ENCODE measurements at places on chromosomes 3 and 15.

- DNase-seq: no peak
These were observed 299 bp downstream of the PAQR9 start for GRCh38 chr3:142963234-142963515.

- DNase-seq: no peak
These were observed 54.5 kb downstream of the DCLK3 start for GRCh38 chr3:36709826-36710365.

- DNase-seq: no peak
These were observed 50.6 kb downstream of the GADL1 start for GRCh38 chr3:30843877-30844276.

GRCh38 chr3:147699175-147699838 is 290.1 kb downstream of the ZIC1 start:
- DNase-seq: no peak

GRCh38 chr3:150146991-150147761 is 176.5 kb upstream of the PFN2 start:
- no peak for DNase-seq

DNA sequence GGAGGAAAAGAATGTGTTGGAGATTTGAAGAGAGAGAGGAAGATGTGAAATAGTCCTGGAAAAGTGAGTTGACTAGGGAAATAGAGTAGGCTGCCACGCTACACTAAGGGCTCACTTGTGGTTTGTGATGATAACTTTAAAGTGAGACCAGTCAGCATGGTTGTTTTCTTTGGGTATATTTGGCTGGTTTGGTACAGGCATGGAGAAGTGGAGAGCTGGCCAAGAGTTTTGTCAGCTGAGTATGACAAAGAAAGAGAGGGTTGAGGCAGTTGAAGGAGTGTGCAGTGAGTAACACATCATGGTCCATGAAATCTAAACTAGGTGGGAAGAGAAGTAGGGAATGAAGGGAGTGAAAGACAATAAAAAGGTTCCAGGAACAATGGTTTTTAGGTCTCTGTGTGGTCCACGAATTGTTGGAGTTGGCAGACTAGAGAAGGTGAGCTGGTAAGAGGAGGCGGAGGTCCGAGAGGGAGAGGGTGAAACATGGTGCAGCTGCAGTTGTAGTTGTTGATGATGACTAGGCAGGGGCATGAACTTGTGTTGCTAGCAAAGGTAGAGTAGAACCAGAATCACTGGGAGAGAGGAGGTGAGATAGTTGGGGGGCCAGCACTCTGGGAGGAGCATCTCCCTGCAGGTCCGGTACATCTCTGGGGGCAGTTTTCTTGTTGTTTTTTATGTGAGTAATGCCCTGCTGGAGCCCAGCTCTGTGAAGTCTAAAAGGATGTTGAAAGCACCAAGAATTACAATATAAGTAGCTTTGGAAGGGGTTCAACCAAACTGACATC is 21.0 kb downstream of the ZNF80 start:
- DNase-seq: no peak

GRCh38 chr15:86773736-86774135 is 694.1 kb downstream of the AGBL1 start:
- no peak for DNase-seq

DNA sequence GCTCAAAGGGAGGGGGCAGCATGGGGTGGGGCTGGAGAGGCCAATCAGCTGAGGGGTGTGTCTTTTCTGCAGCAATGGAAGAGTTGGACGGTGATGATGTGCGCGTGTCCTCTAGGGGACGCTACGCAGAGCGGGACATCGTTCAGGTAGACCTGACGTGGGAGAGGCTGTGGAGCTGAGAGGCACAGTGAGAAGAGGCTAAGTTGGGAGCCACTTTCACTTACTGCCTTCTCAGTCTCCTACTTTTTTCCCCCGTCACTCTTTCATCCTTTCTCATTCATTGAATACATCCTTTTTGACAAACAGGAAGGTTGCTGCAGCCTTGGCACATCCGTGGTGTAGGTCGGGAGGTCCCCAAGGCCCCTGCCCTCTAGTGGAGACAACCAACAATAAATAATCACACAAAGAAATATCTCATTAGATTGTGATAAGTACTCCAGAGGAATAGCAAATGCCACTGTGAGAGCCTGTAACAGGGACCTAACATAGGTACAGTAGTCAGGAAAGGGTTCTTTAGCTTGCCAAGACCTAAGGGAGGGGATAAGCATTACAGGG is 4.4 kb upstream of the BRPF1 start:
- DNase-seq: no peak

GRCh38 chr15:98403169-98403568 is 245.2 kb upstream of the IGF1R start:
- DNase-seq: no peak

- DNase-seq: no peak
These were observed 223.8 kb upstream of the PRICKLE2 start for GRCh38 chr3:64449026-64449425.

GRCh38 chr15:89506026-89506686 is 9.8 kb upstream of the RHCG start:
- DNase-seq: no peak

GRCh38 chr3:131532645-131533044 is 29.9 kb upstream of the MRPL3 start:
- DNase-seq: no peak

GRCh38 chr15:26391567-26392194 is 381.2 kb downstream of the GABRB3 start:
- DNase-seq: no peak

- no peak for DNase-seq
These were observed 617.1 kb downstream of the NR2F2 start for GRCh38 chr15:96947296-96948229.

DNA sequence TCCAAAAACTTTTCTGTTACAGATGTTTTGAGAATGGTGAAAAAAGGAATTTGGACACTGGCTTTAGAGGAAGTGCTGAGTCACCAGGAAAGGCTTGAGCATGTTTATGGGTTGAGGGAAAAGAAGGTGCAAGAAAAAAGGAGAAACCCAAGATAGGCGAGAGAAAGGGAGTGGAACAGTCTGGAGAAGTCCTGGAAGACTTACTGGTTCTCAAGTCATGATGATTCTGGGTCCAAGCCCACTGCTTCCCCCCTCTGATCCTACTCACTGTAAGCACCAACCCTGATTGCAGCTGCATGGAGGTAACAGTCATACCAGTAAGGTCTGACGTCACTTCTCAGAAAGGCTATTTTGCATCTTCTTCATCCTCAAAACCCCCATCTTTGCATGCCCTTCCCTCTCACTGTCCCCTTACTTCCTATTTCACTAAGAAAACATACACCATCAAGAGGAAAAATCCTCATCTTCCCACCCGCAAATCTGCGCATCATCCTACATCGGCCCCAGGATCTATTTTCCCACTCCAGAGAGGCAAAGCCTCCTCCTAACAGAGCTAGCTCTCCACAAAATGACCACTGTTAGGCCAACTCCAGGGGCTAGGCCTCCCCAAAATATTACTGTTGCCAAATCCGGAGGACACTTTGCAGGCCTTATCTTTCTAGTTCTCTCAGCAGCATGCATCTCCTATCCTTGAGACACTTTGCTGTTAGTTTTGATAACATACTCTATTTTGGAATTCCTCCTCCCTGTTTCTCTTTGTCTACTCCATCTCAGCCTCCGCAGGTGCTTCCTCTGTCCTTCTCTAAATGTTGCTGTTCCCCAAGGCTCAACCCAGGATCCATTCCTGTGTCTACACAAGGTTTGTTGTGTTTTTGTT is 3.2 kb upstream of the ATP13A3 start:
- DNase-seq: no peak

DNA sequence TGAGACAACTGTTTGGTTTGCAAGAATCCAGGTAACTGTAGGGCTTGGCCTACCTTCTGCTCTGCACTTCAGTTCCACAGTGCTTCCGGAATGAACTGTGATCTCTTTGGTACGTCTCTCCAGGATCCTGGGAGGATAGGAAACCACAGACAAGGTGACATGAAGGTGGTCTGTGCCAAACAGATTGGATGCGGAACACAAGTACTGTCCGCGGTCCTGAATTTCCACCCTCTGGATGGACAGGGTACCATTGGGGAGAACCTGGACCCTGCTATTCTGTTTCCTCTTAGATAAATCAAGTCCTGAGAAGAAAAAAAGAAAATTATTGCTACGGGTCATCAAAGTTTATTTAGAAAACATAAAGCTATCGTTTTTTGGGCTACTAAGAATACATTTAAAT is 17.3 kb downstream of the IGSF10 start:
- no peak for DNase-seq

DNA sequence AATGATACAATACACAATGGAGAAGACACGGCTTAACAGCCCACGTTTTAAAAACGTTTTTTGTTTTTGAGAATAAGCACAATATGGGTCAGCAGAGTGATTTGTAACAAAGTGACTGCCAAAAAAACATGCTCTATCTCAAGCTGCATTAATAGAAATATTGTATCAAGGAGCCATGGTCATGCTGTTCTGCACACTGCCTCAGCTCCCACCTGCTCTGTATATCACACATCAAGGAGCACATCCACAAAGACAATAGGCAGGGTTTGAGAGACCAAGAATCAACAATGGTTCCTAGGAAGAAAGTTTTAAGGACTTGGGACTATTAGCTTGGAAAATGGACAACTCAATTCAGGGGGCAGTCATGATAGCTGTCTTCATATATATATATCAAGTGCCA is 6.3 kb upstream of the BBX start:
- no peak for DNase-seq

DNA sequence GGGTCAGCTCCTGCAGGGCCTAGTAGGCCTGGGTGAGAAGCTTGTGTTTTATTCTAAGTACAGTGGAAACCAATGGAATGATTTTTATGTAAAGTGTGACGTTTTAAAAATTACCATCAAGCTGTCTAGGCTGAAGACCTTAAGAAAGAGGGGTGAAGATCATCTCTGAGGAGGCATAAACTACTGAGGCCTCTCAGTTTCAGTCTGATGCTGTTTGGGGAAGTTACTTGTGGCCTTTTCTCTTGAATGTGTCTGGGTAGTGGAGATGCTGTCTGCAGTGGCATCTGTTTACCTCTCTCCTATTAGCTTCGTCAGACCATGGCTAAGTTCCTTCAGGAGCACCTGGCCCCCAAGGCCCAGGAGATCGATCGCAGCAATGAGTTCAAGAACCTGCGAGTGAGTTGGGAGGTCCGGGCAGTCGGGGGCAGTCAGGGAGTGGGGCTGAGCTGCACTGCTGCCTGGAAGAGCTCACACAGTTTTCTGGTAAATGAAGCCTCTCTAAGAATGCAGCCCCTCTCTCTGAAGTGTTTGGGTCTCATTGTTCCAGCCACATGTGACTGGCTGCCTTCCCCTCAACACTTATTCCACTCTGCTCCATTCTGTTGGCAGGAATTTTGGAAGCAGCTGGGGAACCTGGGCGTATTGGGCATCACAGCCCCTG is 1.9 kb downstream of the IVD start:
- DNase-seq: no peak

DNA sequence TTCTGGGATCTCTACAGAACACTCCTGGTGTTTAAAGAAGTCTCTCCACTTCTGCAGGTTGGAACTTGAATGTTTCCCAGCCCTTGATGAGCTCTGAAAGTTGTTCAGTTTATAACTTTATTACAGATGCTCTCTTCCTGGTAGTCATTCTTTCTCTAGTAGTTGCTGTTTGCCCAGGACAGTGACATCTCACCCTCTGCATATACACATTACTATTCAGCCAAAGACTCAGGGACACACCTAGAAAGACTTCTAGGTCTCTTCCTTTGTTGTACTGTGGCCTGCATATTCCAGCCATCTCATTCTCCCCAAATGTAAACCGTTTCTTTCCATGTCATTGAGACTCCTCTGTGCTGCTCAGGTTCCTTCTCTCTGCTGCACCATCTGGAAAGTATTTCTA is 76.7 kb downstream of the MITF start:
- DNase-seq: no peak

DNA sequence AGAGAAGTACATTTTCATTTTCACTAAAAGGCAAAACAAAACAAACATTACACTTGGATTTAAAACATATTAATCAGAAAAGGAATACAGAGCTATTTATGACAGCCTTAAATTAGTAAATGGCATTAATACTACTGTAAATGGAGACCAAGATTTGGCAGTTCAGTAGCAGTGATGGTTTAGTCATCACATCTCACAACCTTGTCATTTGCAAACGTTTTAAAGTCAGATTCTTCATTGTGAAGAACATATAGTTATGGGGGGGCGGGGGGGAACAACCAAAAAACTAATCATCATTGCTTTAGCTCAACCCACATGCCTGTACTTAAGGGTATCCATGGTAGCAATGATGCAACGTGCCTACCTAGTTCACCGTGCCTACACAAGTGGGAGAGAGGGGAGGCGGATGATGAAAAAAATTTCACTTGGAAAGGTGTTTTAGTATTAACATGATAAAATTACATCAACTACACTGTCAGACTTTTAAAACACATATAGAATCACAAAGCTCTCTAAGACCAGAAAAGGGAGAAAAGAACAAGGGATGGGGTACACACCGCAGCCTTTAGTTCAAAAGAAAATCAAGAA is 40.1 kb downstream of the DLG1 start:
- DNase-seq: no peak

DNA sequence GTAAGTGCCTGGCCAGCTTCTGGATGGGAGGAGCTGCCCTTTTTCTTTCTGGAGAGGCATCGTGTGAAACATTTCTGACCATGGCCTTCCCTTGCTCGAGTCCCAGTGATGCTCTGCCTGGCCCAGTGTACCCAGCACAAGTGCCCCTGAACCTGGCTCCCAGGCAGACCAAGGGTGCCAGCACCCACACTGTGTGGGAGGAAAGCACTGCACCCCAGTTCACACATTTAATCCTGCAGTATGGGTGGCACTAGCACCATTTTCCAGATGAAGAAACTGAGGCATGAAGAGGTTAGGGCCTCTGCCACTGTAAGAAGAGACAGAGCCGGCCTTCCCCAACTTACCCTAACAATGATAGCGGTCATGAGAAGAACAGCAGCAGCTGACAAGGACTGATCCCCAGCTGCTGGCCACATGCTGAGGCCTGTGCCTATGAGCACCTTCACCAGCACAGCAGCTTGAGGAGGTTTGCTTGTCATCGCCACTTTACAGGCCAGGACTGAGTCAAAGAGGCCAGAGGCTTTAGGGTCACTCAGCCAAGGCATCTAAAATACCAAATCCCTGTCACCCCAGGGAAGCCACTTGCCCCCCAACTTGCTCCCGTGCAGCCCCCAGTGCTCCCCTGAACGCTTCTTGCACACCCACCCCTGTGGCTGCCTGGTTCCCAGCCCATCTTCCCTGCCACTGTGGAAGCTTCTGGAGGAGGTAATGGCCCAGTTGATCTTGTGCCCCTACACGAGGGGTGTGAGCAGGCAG is 15.0 kb downstream of the PRR23E start:
- DNase-seq: no peak

DNA sequence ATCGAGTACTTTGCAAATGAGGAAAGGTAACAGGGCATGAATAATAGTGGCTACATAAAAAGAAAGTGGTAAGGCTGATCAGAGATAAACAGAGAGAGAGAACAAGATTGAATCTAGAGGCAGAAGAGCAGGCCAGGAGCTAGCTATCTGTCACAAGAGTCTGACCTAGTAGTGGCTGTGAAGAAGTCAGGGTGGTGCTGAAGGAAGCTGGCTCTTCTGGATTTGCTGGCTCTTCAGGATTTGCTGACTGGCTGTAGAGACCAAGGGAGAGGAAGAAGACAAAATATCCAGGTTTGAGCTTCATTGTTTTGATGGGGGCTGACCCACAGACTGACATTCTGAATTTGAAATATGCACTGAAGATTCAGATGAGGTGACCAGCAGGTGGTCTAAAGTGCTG is 142.3 kb downstream of the SSR3 start:
- DNase-seq: no peak

- DNase-seq: no peak
These were observed 49.6 kb downstream of the SLMAP start for GRCh38 chr3:57805674-57806073.
